ENCODE measurements at places on chromosomes 1 and 21.

GRCh38 chr1:119027759-119028158, 39.6 kb upstream of the TBX15 start:
- DNase-seq, result no peak

DNA sequence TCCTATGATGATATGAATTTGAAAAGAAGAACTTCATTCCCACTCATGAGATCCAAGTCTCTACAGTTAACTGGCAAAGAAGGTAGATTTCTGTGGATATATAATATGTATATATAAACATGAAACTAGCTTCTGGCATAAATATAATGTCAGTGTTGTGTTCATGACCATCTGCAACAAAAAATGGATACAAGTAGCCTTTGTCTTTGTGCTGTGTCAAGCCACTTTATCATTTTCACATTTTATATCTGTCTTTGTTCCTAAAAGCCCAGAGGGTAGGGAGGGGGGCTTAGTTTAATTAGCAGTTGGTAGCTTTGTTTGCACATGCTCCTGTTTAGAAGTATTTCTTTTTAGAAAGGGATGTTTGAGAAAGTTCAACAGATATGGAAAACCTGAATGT, 56.2 kb upstream of the FASLG start:
- DNase-seq, result no peak

GRCh38 chr1:215082532-215083382, at the start of gene KCNK2:
TSS of gene KCNK2 (plus strand) at chr1:215082737. CDS start at chr1:215083386, 649 bp downstream.
- no peak for DNase-seq

DNA sequence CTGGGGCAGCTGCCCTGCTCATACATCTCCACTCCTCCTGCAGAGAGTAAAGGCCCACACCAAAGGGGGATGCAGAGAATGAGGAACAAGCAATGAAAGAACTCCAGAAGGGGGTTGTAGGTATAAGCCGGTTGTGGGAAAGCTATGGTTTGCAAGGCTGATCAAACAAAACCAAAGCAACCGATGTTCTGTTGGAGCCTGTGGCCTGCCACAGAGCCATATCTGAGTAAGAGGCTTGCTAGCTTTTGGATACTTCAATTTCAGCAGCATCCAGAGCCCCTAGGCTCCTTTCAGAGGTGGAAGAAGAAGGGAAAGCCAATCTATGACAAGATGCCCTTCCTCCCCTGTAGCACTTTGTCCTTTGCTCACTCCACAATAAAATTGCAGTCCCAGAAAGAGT, 163.2 kb downstream of the RRAGC start:
- DNase-seq, result no peak

- no peak for DNase-seq
Observed at GRCh38 chr1:3369446-3370076, 84.9 kb upstream of the ARHGEF16 start.

DNA sequence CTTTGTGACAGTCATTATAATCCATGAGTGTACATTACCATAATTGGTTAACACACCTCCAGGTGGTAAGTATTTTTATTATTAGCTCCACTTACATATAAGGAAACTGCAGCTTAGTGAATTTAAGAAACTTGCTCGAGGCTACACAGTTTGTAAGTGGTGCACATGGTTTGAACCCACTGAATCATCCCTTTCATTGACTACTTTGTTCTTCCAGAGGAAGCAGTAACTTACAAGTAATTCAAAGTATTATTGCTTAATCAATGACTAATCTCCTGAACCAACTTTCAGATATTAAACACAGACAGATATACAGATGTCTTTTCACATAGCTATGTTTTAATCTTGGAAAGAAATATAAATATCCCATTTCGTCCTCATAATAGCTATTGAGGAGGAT, 18.7 kb upstream of the CLDN8 start:
- no peak for DNase-seq

DNA sequence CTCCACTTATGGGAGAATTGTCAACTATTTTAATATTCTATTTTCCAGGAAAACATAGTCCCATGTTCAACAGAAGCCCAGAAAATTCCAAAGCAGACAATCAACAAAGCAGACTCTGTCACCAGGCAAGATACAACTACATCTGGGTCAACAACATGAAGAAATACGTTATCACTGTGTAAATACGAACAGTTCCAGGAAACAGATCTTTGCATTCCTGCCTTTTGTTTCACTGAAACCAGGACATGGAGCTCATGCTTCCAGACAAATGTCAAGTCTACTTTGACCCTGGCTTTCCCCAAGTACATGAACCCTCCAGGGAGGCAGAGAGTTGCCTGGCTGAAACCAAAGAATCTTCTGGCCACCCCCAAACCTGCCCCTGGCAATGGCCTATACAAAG, 106.7 kb downstream of the SETD4 start:
- DNase-seq, result no peak

DNA sequence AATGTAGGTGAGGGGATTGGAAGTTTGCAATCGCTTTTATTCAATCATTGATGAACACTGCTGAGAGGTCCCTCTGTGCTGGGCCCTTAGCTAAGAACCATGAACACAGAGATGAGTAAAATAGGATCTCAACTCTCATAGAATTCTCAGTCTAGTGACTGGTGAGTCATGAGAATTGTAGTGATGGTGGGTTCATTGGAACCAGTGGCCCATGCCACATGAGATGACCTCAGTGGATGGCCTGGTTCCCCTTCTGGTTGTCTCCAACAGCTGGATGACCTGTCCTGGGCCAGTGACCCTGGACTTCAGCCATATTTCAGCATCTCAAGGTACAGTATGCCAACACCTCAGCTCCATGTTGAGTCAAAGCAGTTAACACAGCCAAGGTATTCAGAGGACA, 21.3 kb upstream of the S100A10 start:
- no peak for DNase-seq

- no peak for DNase-seq
Observed at GRCh38 chr1:8055973-8056372, 29.9 kb upstream of the ERRFI1 start.

- DNase-seq, result no peak
Observed at GRCh38 chr21:39484711-39485276, 33.0 kb downstream of the SH3BGR start.

DNA sequence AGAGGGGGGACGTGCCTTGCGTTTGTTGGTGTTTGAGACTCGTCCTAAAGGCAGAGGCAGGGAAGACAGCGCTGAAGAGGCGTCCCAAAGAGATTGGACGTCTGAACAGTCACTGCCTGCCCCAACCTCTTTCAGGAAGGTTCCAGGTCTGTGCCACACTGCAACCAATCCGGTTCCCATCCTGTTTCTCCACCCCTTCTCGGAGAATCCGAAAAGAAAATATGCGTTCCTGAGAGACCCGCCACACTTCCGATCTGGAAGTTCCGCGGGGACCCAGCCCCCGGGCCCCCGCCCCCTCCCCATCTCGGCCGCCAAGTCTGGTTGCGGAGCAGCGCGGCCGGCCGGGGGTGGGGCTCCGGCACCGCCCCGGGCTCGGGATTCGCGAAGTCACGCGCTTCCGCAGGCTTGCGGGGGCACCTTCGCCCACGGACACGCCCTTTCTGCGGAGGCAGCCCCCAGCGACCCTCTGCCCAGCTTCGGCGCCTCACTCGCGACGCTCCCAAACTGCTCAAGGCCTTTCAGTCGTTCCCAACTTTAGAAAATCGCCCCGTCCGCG, 124.5 kb upstream of the DPYD start:
- DNase-seq, result no peak

DNA sequence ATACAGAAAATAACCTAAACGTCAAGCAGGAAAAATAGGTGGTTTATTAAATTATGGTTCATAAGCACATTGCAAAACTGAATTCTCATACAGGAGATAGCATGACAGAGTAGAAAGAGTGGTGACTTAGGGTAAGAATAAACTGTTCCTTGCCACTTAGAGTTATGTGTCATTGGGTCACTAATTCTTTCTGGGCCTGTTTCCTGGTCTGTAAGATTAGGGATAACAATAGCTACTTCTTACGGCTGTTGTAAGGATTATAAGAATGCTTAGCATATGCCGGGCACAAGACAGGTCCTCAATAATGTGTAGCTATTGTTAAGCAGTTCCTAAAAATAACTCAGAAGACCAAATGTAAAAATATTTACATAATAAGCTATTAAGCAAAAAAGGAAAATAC, 24.2 kb downstream of the SNRNP40 start:
- DNase-seq, result no peak

DNA sequence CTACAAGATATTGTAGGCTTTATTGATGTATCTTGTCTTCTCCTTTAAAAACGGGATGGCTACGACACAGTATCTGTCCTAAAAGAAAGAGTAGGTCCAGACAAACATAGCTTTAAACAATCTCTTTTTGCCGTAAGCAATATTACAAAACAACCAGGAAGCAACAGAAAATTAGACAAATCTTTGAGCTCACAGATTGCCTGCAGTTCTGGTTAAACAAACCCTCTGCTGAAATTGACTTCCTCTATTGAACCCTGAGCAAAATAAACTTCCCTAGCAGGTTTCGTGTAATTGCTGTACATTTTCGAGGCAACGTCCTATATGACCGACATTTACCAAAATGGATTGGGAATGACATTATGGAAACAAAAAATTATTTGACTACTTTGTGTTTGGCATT, 50.6 kb downstream of the CHML start:
- DNase-seq, result no peak

DNA sequence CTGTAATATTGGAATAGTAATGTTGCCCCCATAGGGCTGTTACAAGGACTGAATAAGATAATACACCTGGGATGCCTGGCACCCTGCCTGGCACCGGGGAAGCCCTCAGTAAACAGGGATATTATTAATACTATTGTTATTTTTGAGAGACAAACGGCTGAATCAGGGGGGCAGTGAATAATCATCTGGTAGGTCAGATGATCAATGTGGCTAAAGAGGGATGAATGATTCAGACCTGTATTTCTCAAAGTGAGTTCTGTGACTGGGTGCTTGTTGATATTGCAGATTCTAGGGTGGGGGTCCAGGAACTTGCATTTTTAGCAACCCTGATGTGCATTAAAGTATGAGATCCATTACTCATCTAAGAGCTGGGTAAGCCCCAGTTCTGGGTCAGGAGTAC, 46.2 kb upstream of the BCL10 start:
- no peak for DNase-seq

DNA sequence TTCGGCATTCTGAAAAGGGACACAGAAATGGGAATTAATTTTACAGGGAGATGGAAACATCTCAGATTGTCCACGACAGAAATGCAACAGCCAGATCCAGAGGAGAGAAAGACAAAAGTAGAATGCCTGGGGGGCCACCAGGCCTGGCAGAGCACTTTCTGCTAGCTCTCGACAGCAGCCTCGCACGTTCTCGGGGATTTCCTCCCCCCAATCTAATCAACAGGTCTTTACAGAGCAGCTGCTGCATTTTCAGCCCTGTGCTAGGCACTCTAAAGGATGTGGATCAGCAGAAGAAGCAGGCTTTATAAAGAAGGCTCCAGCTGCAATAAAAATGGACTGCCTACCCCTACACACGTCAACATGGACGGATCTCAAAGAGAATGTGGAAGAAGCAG, 10.6 kb downstream of the CSRP1 start:
- DNase-seq, result no peak

DNA sequence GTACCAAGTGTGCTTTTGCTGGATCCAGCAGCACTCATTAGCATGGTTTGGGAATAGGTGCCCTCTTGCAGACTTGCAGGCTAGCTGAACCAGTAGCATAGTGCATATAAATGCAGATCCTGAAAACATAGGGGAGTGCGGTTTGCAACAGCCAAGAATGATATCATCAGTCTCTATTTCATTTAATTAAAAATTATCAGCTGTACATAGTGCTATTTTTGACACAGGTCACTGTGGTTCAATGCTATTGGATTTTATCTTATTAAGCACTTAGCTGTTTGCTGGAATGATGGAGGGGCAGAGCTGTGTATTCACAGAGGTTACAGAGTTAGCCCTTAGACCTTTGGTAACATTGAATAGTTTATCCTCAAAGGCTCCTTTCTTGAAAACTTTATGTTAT, 43.6 kb downstream of the CYYR1 start:
- DNase-seq, result no peak

GRCh38 chr1:161497961-161498360, 7.3 kb upstream of the FCGR2A start:
- DNase-seq, result no peak

Data from stimulated activated CD4-positive, alpha-beta T cell treated with anti-CD3 and anti-CD28 coated beads, Interleukin-1b, Interleukin-23, amount 100 ng/mL, for 1 hour (primary cell).